M059J (cell line): ENCODE measurements at places on chromosomes 6 and 20. TPM values are rescaled to one million over a fixed set of nuclear protein-coding genes. Genes with fewer than 3 reads are reported as not detected.

DNA sequence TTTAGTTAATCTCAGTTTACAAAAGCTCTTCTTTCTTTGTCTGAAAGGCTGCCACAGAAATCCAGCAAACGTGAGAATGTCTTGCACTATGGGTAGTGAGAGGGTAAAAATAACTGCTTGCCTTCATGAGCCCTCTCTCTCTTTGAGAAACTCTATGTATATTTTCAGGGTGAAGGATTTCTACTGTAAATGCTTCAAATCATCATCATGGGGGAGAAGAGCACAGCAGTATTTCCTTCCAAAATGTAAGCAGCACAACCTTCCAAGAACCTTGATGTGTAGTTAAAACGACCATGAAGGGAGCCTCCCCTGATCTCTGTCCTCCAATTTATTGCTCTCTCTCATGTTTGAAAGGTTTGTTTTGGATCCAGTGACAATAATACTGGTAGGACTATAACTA is 141.3 kb upstream of the CENPW start:
- DNase-seq = no peak

DNA sequence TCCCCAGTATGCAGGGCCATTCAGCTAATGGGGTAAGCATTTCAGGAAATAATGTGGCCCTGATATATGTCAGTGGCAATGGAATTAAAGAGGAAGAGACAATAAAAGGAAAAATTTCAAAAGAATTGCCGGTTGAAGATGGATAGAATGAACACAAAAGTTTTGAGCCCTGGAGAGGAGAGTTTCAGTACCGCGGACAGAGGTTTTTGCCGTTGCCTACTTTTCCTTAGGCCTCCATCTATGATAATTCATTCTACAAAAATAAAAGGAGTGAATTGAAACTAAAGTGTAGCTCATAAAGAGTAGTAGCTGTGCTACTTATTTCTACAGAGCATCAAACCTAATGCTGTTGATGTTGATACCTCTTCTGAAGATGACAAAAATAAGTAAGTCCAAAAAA is 140.7 kb downstream of the RNASET2 start:
- no peak for DNase-seq

DNA sequence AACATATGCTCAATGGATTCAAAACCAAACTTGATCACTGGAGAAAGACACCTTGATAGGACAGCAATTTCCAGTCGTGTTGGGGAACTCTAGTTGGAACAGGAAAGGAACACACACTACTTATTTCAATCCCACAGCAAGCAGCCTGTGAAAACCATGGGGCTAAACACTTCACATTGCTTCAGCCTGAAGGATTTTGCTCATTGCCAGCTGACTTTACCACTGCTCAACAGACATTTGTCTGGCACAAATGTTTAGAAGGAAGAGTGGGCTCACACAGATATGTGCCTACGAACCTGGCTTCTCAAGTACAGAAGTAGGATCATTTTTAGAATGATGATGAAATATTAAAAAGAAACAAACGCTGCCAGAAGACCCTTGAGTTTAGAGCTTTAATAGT is 598.1 kb downstream of the PHF3 start:
- peak; percentile 38 for DNase-seq

GRCh38 chr6:69263297-69263696 is 533.5 kb downstream of the LMBRD1 start:
- no peak for DNase-seq

GRCh38 chr6:715709-716491 is 23.0 kb upstream of the EXOC2 start:
- DNase-seq = peak; percentile 38

DNA sequence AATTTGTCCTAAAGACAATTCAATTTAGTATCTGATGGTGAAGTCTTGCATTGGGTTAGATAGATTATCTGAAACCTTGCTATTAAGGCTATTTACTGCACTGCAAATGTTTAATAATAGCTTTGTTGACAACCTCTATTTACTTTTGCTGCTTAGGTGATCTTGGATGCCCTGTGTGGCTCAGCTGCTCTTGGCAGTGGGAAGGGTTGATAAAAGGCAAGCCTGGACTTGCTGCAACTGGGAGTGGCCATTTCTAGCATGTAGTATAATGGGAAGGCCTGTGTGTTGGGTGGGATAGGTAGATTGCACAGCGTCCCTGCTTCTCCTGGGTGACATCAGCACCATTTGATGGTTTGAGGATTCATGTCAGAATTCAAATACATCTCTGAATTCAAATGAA is 49.1 kb downstream of the ARMC2 start:
- DNase-seq = peak; percentile 34

The NR2E1 gene
- 0.37 and 1.2 TPM in 2 replicates for total RNA-seq

DNA sequence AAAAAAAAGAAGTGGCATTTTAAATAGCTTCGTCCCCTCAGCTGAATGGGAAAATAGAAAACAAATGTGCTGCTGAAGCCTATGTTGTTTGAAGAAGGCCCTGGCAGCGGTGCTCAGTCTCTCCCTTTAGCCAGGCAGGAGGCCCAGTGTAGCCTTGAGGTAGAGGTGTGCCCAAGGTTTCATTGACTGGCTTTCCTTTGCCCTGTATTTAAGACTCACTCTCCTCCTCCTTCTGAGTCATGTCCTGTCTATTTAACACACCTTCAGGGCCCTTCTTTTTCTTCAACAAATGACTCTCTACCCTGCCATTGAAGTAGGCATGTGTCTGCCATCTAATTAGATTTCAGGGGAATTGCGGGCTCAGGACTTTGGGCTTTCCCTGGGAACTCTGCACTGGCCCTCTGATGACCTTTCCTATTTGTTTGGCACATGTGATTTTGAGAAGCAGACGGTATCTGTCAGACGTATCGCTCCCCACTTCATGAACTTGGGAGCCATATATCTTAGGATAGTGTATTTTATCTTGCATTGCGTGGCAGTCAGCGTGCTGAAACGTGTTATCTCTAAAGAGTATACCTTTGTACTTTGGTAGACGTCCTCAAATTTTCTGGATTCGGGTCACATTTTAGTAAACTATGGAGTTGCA is 4.3 kb downstream of the TJAP1 start:
- peak; percentile 65 for DNase-seq

- DNase-seq = no peak
These were observed 42.9 kb downstream of the CEBPB start for GRCh38 chr20:50233325-50234212.

The PXDC1 gene
- 75.3 and 89.8 TPM in 2 replicates for total RNA-seq

- no peak for DNase-seq
These were observed 14.3 kb downstream of the ZNF451 start for GRCh38 chr6:57104336-57104735.

The HSPA1A gene
- total RNA-seq = 163 and 238 TPM in 2 replicates

DNA sequence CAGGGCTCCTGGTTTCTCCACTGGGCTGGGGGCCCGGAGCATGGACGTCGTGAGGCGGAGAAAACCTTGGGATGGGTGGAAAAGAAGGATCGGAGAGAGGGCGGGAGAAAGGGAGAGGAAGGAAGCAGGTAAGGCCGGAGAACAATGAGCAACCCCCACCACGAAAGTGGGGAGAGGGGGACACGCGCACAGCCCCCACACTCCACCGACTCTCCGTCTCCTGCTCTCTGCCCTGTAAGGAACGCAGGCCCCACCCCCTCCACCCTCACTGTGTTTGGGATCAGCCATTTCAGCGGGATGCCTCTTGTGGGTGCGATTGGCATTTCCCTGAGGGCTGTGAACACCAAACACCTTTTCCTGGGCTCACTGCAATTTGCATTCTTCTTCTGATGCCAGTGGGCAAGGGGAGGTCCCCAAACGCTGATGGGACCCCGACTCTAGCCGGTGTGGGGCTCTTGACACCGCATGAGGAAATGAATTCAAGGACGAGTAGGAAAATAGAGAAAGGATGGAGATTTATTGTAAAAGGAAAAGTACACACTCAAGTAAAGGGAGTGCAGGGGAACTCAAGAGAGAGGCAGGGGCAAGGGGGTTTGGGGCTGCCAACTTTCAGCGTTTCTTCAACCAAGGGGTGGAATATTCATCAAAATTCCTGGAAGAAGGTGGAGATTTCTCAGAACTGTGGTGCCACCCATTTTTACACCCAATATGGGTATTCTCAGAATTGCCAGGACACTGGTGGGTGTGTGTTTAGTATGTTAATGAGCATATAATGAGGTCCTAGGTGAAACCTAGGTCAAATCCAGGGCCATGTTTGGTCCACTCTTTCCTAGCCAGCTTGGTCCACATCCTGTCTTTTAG is 13.1 kb upstream of the RAET1L start:
- peak; percentile 8 for DNase-seq

The TTLL9 gene
- total RNA-seq = not detected in 2 replicates

GRCh38 chr6:159089909-159090308 is 45.1 kb upstream of the TAGAP start:
- no peak for DNase-seq

DNA sequence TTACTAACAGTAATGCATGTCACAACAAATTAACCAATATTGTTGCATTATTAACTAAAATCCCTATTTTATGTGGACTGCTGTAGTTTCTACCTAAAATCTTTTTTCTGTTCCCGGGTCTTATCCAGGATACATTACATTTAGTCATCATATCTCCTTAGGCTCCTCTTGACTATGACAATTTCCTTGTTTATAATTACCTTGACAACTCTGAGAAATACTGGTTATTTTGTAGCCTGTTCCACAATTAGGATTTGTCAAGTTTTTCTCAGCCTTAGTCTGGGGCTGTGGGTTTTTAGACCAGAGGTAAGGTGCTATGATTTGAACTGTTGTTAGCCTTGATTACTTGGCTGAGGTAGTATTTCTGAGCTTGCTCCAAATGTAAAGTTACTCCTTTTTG is 3.7 kb downstream of the FBXO5 start:
- peak; percentile 54 for DNase-seq

DNA sequence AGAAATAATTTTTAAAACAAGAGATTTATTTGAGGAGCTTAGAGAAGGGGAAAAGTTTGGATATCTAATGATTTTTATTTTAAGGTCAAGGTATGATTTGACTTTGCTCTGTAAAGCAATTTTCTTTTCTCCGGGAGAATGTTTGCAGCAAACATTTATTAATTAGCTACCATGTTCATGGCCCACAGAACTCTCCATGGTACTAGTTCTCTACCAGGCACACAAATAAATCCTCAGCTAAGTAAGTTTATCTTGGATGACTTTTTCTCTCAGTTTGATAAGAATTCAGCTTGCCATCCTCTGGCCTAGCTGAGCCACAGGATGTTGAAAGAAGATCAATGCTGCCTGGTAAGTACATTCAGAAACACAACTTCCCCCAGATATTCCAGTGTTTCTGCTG is 94.3 kb downstream of the PHACTR3 start:
- DNase-seq = no peak

GRCh38 chr6:110660066-110660655 is 155.1 kb downstream of the CDK19 start:
- DNase-seq = no peak

The GLP1R gene
- total RNA-seq = not detected in 2 replicates

DNA sequence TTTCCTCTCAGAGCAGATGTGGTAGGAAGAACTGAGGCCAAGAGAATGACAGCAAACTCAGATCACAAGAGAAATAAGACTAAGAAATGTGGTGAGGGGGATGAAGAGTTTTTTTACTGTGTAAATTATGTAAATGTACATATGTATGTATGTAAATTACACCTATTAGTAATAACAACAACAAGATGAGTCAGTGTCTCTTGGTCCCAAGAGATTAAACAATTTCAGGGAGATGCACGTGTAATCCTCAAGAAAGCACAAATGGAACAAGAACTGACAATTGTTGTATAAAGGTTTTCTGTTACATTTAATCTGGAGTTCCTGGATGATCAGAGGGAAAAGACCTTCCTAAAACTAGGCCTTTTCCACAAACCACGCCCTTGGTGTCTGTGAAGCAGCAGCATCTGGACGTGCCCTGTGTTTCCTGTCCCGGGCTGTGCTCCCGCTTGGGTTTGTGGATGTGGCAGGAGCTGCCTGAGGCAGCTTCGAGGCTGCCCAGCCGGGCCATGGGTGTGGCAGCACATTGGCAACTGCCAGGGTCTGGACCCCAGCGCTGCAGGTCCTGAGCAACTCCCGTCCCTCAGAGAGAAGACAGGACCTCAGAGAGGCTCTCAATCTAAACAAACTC is 994 bp downstream of the CLDN20 start:
- DNase-seq = no peak

The PRL gene
- not detected in 2 replicates for total RNA-seq

- DNase-seq = peak; percentile 21
These were observed 27.6 kb downstream of the CDH26 start for GRCh38 chr20:59985864-59986263.

DNA sequence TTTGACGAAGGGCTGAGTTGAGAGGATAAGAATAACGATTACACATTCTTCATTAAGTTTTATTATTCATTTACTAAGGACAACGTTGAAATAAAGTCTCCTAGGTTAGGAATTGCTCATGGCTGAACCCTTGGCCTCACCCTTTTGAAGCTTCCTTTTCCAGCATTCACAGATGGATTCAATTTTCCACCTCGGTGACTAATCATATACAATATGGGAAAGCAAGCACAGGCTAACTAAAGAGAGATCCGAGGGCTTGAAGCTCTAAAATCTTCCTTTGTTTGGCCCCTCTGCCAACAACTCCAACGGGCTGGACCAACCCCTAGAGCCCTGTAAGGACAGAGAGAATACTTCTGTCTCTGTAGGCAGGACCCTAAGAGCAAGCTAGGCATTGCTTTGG is 159.5 kb downstream of the SOD2 start:
- DNase-seq = no peak
